ENCODE measurements at places on chromosomes 7 and 10.

- no peak for DNase-seq
These were observed 203.9 kb upstream of the PCLO start for GRCh38 chr7:83366629-83367028.

DNA sequence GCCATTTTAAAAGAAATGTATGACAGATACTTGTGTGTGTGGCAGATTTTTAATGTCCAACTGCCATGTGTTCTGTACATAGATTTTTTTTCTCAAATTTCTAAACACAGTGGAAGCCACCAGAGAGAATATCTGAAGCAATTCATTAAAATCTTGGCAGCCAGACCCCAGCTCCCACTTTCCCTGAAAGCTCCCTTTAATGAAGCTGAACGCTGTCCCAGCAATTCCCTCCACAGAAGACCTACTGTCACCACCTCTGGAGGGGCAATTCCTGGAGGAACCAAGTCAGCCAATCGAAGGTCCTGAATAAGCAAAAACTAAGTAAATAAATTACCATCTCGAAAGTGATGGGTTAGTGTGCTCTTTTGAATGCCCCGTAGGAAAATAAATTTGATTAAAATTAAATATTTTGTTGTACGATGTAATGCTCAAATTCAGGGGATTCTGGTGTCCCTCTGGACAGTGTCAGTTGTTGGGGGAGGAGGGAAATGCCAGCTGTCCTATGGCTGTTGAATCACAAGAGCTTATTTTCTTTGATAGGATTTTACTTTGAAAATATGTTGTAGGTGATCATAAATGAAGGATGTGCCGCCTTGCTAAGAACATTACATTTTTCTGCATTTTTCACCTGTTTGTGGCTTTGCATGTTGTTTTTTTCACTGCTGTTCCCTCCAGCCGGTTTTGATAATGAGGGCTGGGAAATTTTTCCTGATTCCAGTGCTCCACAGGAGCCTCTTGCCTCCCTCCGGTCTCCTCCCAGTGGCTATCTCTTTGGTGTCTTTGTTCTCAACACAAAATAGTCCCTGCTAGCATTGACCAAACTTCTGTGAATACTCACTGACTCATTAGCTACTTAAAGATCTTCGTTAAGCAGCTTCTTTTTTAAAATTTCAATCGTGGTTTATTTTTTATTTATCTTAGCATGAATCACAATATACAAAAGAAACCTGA lies 9.2 kb upstream of the GSAP start:
- DNase-seq, result no peak

DNA sequence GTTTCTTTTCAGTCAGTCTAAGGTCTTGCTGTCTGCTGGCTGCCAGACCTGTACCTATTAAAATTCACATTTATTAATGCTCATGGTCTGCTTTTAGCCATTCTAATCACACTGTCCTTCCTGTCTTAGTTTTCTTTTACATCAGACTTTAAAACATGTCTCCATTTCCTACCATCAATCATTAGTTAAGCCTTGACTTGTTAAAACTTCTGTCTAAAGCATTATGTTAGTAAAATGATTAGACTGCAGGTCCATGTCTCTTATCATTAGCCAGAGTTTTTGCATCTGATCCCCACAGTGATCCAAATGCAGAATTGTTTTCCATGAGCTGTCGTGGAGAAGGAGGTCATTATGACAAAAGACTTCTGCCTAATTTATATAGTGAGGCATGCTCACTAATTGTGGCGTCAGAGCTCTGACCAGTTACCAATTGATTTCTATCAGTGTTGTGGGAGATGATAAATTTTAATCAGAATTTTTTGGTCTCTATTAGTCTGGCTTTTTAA lies 226.5 kb downstream of the DKK1 start:
- no peak for DNase-seq

DNA sequence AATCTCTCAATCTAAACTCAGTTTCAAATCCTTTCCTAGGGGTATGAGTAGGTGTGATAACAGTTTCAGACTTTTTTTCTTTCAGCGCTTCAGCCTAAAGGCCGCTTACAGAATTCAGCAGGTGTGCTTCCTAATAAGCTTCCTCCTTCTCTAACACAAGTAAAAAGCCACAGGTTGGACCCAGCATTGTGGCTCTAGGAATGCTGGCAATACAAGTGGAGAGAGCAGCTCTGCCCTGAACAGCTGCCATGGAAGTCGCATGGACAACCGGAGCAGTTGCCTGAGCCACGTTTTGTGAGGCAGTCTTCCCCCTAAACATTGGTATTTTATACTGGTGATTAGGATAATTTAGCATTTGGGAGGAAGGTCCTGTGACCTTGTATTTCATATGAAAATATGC lies 83.5 kb downstream of the ST7 start:
- no peak for DNase-seq

- DNase-seq, result no peak
These were observed 6.9 kb downstream of the MMD2 start for GRCh38 chr7:4951903-4952636.

DNA sequence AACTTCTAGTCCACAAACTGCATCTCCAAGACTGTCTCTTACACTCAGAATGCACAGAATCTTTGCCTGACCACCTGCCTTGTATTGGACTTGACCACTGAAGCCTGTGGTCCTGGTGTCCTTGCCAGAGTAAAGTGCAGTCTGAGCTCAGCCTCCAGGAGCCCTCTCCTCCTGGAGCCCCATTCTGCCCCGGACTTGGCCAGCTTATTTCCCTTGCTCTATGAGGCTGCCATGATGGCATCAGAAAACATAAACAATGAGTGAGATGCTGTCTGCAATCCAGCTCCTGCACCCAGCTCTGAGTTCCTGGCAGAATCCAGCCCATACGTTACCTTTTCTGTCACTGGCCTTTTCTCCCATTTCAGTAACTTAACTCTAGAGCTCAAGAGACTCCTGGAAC lies 494.6 kb downstream of the PLXNA4 start:
- DNase-seq, result no peak

GRCh38 chr7:155463114-155463811 lies 5.3 kb downstream of the EN2 start:
- DNase-seq, result no peak

GRCh38 chr10:104190695-104191094 lies 41.5 kb downstream of the CFAP43 start:
- no peak for DNase-seq

- no peak for DNase-seq
These were observed 707.2 kb downstream of the PARD3 start for GRCh38 chr10:34107626-34108516.

DNA sequence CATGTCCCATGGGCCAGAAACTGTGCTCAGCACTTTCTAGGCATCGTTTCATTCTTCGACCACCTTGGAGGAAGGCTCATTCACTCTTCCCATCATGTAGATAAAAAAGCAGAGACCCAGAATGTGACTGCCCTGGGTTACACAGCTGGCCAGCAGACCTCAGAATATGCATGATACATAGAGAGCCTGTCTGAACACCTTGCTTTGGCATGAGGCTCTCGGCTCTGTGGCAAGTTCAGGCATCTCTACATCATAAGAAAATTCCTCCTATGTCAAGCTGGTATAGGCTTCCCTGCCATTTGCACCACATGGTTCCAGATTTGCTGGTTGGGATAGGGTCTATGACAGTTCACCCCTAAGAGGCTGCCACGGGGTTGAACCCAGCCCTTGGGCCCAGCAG lies 134.1 kb downstream of the CDH23 start:
- no peak for DNase-seq

GRCh38 chr10:5107860-5108526 lies 13.8 kb downstream of the AKR1C3 start:
- DNase-seq, result no peak

GRCh38 chr10:97589479-97589878 lies at the start of gene C10orf62:
Gene C10orf62 (plus strand): TSS chr10:97589721. CDS start chr10:97589898, 177 bp downstream.
- DNase-seq, result no peak

- peak; percentile 20 for DNase-seq
These were observed 65.3 kb downstream of the OR13A1 start for GRCh38 chr10:45249978-45250693.

GRCh38 chr7:143361552-143362130 lies 872 bp downstream of the FAM131B start:
- DNase-seq, result no peak

DNA sequence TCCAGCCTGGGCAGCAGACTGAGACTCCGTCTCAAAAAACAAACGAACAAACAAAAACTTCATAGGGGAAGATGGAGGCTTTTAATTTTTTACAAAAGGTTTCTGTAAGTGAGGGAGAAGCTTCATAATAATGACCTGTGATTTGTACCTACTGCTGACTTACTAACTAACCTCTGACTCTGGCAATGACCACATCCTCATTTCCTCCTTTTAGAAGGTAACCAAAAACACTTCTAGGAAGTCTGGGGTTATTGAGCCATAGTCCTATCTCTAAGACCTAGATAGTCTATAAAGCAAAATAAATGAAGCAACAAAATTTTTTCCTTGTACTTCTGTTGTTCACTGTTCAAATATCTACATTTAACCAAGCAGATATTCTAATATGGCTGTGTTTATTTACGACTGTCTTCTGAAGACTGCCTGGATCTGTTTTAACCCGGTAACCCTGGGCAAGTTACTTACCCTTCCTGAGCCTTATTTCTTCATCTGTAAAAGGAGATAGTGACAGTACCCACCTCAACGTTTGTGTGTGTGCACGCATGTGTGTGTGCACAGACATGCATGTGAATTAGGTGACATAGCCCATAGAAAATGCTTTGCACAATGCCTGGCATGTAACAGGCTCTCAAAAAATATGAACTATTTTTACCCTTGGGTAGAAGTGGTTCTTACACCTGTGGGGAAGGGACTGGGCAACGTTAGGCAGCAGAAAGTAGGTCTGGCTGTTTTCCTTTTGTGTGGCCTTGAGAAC lies 30.8 kb upstream of the SMNDC1 start:
- DNase-seq, result no peak

- DNase-seq, result no peak
These were observed 240.7 kb downstream of the ZMYND11 start for GRCh38 chr10:375815-376505.

- no peak for DNase-seq
These were observed 13.1 kb downstream of the NPTX2 start for GRCh38 chr7:98630149-98630548.

GRCh38 chr7:22142572-22142971 lies 196.9 kb upstream of the CDCA7L start:
- no peak for DNase-seq

GRCh38 chr7:105935250-105935649 lies 27.8 kb upstream of the CDHR3 start:
- no peak for DNase-seq

GRCh38 chr7:137937202-137937560 lies 64.7 kb downstream of the CREB3L2 start:
- no peak for DNase-seq

DNA sequence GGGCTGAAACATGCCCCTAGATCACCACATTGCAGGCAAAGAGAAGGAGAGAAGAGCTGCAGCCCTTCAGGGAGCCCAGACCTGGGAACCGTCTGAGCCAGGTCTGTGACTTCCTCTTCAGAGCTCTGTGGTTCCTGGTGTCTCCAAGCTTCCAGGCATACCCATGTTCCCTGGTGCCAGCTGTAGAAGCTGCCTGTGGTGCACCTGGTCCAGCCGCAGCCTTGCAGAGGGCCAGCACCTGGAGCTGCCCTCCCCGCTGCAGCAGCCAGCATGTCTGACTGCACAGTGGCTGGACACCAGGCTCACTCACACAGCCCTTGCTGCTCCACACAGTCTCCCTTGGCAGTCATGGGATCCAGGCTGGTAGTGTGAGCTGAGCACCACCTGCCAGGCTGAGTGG lies 33.6 kb downstream of the C7orf25 start:
- DNase-seq, result no peak

- no peak for DNase-seq
These were observed 372.8 kb upstream of the CELF2 start for GRCh38 chr10:10644676-10645385.

DNA sequence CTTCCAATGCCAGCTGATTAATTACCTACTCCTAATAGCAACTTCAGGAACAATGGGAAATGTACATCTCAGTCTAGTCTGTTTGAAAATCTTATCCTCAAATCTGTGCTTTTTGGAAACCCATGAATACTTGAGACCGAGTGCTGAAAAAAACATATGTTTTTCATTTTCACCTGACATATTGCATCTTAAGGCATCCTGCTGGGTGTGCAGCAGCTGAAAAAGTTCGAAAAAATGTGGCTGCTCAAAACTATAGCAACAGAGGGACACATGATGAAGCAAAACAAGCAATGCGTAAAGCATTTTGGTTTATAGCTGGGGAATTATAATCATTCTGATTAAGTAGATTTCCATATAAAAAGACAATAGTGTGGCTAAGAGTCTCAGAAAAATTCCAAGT lies 218.0 kb downstream of the CREB5 start:
- DNase-seq, result no peak

GRCh38 chr7:130950741-130951140 lies 216.7 kb upstream of the KLF14 start:
- no peak for DNase-seq

DNA sequence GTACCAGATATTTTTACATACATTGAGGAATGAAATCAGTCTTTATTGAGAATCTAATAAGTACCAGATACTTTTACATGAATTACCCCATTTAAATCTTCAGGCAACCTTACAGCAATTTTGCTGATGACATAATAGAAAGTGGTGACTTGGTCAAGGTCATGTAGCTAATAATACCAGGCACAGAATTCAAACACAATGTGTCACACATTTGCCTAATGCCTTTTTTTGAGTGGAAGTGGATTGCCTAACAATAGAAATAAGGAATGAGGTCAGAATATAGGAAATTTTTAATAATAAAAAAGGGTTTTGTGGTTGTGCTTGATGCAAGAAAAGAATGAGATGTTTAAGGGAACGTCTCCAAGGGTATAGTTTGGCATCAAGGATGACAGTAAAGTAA lies 466.6 kb upstream of the IGFBP3 start:
- DNase-seq, result peak; percentile 76

DNA sequence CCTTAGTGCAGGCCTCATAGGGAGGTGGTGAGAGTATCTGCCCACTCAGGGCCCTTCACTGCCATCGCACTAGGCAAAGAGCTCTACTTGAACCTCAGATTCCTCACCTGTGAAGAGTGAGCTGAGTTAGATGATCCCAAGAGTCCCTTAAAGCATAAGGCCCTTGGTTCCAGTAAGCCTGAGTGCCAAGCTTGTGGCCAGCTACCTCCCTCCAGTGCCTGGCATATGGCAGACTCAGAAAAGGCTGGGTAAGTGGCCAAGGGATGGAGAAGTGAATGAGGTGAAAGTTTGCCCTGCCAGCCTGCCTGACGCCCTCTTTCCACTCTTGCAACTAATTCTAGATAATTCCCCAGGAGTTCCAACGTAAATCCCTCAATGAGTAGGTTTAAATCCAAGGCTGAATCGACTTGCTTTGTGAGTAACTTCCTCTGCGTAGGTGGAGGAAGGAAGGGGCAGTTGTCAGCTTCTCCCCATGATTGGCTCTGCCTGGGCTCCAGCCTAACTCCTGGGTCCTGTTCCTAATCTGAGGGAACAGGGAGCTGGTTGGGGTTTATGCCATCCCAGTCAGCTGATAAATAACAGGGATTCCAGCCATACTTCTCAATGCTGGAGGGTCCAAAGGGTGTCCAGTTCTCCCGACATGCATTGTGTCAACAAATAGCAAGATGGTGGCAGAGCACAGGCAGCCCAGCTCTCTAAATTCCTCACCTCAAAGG lies 14.2 kb downstream of the DUSP5 start:
- DNase-seq, result no peak

- DNase-seq, result peak; percentile 2
These were observed 1049.9 kb downstream of the REEP3 start for GRCh38 chr10:64571056-64571455.

All from HS-5 (cell line).